ENCODE measurements at places on chromosomes 12 and 14. TPM values are rescaled to one million over a fixed set of nuclear protein-coding genes. Genes with fewer than 3 reads are reported as not detected.

PMCH gene
- not detected for total RNA-seq

SPTB gene
- total RNA-seq = 0.23 TPM

SLC2A14 gene
- not detected for total RNA-seq

DTX1 gene
- total RNA-seq = 0.34 TPM

PTPRR gene
- total RNA-seq = 0.15 TPM

FICD gene
- total RNA-seq = 8.4 TPM

POP5 gene
- total RNA-seq = 17.9 TPM

CAPRIN2 gene
- total RNA-seq = 20.6 TPM

VEZT gene
- 70.5 TPM for total RNA-seq
